ENCODE measurements at places on chromosomes 2 and 18.

DNA sequence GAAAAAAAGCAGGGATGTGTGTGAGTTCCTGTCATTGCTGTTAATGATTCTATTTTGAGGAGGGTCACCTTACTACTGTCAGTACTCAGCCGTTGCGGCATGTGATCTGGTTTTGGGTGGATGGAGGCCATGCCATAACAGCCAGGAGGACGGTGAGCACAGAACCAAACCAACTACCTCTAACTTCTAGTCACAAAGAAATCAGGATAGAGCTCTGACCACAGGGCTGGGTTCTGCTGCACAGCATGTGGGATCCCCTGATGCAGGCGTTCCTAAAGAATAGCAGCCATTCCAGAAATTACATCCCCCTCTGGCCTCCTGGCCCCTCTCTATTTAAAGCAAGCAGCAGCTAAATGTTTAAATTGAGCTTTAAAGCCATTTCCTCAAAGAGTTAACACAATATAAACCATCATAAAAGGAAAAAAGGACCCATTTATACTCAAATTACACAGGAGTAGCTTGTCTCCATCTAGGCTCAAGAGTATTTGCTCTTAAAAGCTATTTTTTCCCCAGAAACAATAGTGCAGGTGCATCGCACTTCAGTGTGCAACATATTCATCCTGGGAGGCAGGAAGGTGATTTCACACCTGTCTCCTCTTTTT is 786.4 kb downstream of the RNF144A start:
- no peak for DNase-seq

DNA sequence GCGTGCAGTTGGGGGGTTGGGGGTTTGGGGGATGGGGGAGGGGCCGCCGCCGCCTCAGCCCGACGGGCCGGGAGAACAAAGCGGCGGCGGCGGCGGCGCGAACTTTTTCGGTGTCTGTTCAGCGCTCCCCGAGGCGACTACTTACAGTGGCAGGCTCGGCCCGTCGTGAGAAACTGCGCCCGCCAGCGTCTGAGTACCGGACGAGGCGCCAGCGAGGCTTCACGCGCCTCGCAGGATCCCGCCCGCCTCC is 172 bp downstream of the PRKD3 start:
- peak; percentile 77 for DNase-seq

GRCh38 chr2:33042265-33042664 is 95.5 kb downstream of the LTBP1 start:
- no peak for DNase-seq

DNA sequence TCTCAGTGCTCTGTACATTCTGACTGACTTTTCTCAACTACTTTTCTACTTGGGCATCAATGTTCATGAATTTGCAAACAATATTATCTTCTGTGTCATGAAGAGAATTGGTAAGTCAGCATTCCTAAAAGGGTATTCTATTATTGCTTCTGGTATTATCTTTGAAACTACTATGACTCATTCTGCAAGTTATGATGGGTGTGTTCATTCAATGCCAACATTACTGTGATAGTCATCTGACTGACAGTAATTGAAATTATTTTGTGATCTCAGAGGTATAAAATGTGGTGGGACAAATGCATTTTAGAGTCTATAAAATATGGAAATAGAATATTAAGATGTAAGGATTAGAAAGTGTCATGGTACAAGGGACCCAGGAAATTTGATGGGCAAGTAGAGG is 736.0 kb upstream of the CELF4 start:
- DNase-seq = no peak

GRCh38 chr2:178871536-178871935 is 64.3 kb upstream of the TTN start:
- no peak for DNase-seq

GRCh38 chr2:74537140-74537539 is 7.4 kb downstream of the HTRA2 start:
- DNase-seq = no peak

DNA sequence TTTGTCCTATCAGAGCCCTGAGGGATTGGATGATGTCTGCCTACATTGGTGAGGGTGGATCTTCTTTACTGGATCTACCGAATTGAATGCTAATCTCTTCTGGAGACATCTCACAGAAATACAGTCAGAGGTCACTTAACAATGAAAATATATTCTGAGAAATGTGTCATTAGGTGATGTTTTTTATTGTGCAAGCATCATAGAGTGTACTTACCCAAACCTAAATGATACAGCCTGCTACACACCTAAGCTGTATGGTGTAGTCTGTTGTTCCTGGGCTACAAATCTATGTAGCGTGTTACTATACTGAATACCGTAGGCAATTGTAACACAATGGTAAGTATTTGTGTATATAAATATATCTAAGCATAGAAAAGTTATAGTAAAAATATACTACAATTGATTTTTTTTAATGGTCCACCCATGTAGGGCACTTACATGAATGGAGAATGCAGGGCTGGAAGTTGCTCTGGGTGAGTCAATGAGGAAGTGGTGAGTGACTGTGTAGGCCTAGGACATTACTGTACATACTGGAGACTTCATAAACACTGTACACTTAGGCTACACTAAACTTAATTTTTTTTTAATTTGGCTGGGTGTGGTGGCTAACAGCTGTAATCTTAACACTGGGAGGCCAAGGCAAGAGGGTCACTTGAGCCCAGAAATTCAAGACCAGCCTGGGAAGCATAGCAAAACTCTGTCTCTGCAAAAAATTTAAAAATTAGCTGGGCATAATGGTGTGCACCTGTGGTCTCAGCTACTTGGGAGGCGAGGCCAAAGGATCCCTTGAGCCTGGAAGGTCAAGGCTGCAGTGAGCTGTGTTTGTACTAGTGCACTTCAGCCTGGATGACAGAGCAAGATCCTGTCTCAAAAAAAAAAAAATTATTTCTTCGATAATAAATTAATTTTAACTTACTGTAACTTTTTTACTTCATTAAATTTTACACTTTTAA is 226.3 kb upstream of the UBE2E3 start:
- no peak for DNase-seq

- no peak for DNase-seq
These were observed 189.5 kb upstream of the TPO start for GRCh38 chr2:1223791-1224190.

DNA sequence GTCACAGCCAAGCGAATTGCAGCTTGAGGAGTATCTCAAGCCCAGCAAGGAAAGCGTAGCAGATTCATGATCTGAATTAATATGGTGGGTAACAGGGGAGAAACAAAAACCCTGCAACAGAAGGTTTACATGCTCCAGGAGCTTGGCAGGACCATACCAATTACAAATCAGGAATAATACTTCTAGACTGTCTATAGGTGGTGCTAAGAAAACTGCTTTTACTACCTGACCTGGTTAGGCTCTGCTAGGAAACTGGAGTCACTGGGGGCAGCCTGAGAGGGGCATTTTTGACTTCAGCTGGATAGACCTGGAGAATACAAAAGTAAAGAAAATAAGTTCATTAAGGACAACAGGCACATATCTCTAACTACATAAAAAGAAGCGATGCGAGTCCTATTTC is 24.6 kb upstream of the SPOPL start:
- DNase-seq = peak; percentile 28

DNA sequence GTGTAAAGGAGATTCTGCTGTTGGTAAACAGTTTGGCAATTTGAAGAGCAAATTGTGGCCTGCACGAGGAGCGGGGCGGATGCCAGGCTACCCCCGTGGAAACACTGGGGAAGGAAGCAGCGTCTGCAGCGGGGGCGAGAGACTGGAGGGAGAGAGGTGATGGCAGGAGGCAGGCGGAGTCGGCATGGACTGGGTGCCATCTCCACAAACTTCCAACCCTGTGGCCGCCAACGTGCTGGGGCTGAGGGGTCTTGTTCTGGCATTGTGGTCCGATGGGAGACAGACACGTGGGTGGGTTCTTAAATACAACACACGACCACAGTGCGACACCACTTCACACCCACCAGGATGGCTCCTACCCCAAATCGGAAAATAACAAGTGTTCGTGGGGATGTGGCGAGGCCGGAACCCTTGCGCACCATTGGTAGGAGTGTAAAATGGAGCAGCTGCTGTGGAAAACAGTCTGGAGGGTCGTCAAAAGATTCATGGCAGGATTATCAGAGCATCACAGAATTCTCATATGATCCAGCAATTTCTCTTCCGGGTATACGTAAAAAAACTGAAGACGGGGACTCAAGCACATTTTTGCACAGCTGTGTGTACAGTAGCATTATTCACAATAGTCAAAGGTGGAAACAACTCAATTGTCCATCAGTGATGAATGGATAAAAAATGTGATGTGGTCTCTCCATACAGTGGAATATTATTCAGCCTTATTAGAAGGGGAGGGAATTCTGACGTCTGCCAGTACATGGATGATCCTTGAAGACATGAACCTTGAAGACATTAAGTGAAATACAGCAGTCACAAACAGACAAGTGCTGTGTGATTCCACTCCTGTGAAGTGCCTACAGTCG is 82.4 kb upstream of the HPCAL1 start:
- no peak for DNase-seq

- DNase-seq = no peak
These were observed 8.9 kb upstream of the ASB18 start for GRCh38 chr2:236273126-236273525.

GRCh38 chr2:85251070-85251616 is 76.6 kb downstream of the TGOLN2 start:
- no peak for DNase-seq

DNA sequence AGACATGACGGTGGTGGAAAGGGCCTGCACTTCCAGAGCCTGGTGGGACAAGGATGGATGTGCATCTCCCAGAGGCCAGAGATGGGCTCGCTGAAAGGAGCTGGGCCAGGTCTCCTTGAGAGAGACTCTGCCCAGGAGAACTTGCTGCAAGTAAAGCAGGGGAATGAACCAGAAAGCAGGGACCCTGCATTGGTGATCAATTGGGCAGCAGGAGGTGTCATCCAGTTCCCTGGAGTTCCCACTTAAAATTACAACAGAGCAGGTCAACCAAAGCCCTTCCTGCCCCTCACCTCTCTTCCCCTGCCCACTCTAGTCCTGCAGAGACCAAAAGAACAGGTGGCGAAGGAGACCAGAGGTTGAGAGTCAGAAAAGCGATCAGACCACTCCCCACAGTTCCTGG is 69.7 kb upstream of the CAB39 start:
- DNase-seq = no peak

GRCh38 chr2:84908948-84909713 is 3.7 kb downstream of the TMSB10 start:
- no peak for DNase-seq

- no peak for DNase-seq
These were observed 1144.7 kb upstream of the PIK3C3 start for GRCh38 chr18:40810372-40810771.

- DNase-seq = no peak
These were observed 194.9 kb downstream of the AGAP1 start for GRCh38 chr2:235688511-235689426.

- DNase-seq = no peak
These were observed 97.7 kb upstream of the OTOS start for GRCh38 chr2:240238201-240238600.

GRCh38 chr2:125698280-125698679 is 957.7 kb upstream of the GYPC start:
- no peak for DNase-seq

DNA sequence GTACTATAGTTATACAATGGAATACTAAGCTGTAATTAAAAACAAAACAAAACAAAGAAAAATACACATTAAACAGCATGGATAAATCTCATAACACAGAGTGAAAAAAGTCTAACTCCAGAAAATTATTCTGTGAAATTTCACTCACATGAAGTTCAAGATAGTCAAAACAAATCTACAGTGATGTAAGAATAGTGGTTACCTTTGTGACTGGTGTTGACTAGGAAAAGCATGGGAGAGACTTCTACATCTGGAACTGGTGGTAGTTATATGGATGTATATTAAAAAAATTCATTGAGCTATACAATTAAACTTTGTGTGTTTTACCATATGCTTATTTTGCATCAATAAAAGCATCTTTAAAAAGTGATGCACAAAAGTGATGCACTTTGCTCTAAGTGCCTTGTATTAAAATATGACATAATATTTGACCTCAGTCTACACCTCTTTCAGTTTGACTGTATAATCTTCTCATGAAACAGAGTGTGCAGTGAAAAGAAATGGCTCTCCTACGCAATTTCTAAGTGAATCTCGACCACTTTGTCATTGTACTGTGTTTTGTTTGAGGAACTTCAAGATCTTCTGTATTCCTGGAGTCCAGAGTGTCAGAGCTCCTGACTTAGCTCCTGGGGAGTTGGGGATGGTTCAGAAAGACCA is 28.0 kb downstream of the STAT4 start:
- DNase-seq = no peak

GRCh38 chr2:174442546-174443510 is 44.0 kb downstream of the GPR155 start:
- DNase-seq = no peak

DNA sequence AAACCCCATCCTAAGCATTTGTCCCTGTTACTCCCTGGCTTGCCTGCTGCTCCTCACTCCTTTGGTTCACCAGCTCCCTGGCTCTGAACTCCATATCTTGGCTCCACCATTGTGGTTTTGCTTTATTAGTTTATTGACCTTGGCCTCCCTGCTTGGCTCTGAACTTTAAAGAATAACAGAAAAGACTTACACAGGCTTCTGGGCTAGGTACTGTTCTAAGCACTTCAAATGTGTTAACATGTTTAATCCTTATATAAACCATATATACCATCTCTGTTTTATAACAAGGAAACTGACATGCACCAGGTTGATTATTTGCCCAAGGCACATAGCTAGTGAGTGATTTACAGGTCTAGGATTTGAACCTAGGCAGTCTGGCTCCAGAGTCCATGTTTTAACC is 149.7 kb upstream of the CAPN13 start:
- DNase-seq = no peak

DNA sequence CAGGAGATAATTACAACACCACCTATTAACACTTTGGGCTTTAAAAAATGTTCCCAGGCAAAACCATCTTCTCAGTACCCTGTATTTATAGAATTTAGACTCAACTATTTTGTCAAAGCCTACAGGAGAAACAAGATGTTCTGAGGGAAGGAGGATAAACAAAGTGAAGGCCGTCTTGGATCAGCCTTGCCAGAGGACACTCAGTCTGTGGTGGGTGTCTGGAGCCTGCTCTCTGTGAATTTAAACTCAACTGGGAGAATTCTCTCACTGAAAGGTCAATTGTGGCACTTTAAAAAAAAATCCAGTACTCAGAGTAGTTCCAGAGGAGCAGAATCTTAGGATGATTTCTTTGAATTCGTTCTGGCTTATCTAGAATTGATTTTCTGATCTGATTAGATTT is 28.4 kb upstream of the SLC1A4 start:
- DNase-seq = no peak

DNA sequence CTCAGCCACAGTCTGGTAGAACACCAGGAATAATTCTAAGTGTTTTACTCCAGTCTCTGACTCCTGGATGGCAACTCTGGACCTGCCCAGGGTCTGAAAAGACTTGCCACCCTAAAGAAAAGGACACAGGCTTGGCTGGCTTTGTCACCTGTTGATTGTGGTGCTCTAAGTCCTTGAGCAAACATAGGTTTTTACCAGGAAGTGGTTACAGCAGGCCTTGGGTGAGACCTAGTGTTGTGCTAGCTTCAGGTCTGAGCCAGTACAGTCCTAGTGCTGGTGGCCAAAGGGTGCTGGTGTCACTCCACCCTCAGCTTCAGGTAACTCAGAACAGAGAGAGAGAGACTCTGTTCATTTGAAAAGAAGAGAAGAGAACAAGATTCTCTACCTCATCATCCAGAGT is 1239.4 kb upstream of the CRIM1 start:
- DNase-seq = no peak

Data from brain (organoid and tissue), 16 donors.